ENCODE measurements at places on chromosomes 6 and 20.

DNA sequence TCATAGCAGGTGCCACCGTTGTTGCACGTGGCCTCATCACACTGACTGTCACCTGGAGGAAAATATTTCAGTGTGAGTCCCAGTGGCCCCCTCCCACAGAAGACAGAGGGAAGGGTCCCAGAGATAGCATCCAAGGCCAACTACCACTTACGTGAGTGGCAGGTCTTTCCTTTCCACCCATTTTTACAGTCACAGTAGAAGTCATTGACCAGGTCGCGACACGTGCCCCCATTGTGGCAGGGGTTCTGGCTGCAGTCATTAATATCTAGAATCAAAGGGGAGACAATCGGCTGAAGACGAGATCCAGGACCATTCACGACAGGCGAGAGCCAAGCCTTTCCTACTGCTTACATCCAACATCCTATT lies 28.6 kb downstream of the JAG1 start:
- no peak for DNase-seq

DNA sequence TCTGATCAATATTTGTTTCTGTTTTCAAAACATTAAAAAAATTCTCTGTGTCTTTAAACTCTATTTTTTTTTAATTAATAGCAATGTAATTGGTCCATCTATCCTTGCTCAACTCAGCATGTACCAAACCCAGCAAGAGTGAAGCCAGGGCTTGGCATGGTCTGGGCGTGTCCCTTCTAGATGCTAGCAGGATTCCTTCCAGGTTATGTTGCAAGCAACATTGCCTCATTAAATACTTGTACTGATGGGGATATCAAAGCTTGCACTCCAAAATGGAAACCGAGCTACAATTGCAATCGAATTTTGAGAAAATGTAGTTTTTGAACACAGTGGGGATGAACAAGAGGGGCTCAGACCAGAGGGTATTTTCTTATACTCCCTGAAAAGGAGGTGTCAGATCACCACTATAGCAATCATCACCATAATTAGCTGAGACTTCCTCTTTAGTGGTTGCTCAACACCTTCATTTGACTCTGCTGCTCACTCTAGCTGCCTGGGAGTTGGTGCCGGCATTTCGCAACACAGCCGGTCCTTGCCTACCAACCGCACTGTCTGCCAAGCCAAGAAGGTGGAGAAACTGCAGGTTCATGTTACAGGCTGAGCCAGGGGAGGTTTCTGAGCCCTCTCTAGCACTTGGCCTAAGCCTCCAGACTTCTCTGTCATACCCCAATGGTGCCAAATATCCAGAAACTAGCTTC lies 67.8 kb upstream of the RALGAPA2 start:
- DNase-seq: no peak

DNA sequence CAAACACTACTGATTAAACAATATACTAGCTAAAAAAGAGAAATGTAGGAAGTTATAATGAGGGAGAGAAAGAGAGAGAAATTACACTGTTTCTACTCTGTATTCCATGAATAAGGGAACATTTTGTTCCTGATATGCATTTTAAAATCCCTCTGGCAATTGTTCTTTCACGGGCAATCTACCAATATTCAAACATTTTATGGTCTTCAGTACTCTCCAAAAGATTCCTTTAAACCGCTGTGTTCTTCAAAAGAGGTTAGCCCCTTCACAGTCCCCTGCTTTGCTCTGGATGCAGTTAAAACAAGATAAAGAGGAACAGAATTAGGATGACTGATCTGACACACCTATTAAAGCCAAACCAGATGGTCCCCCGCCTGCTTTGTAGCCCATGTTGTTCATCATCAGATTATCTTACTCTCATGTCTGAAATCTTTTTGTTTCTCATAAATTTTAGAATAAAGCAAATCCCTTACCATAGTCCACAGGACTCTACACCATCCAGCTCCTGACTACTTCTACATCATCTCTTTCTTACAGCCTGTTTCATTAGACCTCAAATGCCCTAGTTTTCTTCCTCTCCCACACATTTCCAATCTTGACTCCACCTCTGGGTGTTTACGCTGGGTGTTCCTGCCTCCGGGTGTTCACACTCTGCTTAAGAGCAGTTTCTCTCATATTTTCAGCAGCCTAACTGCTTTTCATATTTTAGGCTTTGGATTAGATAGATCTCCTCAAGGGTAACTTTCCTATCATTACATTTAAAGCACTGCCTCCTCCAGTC lies 399.7 kb downstream of the COL12A1 start:
- DNase-seq: no peak

- DNase-seq: no peak
These were observed 15.8 kb upstream of the RNF182 start for GRCh38 chr6:13908955-13909381.

DNA sequence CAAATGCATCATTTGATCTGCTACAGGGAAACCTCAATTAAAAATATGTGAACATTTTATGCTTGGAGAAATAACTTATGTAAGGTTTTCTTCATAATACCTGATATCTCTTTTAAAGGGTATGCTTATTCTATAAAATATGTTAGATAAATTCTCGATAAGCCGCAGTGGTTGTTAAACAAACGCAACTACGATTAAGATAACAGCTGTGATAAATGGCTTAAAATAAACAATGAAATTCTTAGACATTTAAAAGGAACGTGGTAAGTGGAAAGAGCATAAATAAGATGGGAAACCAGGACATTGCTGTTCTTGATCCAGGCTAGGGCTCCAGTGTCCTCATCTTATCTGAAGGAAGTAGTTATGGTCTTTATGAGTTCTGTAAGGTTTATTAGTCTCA lies 415.9 kb downstream of the CD83 start:
- DNase-seq: no peak

- no peak for DNase-seq
These were observed 85.0 kb downstream of the CRYBG1 start for GRCh38 chr6:106445508-106445878.

DNA sequence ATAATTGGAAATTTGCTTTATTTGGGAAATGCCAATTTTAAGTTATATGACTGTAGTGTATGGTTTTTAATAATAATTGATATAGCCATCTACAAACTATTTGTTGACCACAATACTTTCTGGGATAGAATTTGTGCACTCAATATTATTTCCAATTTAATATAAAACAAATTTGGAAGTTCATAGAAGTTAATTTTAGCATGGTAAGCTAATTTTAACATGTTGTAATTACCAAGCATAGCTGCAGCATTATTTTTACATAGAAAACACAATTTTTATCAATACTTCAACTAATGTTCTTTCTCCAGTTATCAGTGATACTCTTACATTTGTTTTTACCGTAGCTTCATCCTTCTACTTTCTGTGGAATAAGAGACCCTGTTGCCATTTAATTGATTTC lies 100.8 kb downstream of the L3MBTL3 start:
- no peak for DNase-seq

GRCh38 chr20:56806952-56807517 lies 177.9 kb downstream of the TFAP2C start:
- no peak for DNase-seq

- DNase-seq: no peak
These were observed 134.3 kb downstream of the ANKRD60 start for GRCh38 chr20:58094160-58094559.

All from stimulated activated CD4-positive, alpha-beta T cell treated with anti-CD3 and anti-CD28 coated beads, Interleukin-1b, Interleukin-23, amount 100 ng/mL, for 1 hour (primary cell).